ENCODE measurements at places on chromosomes 12 and 14.

DNA sequence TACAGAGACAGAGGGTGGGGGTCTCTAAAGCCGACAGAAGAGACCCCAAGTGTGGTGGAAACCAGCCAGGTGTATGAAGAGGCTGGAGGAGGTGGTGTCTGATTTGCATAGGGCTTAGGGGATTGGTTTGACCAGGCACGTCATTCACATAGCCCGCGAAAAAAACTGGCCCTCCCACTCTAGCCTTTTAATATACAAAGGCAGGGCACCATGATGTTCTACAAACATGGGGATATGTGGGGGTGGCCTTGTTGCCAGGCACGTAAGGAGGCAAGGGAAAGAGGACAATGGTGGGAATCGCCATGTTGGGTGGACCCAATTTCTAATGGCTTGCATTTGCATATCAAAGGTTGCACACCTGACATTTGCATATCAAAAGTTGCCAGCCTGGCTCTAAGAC lies 13.2 kb downstream of the LALBA start:
- ATAC-seq, result no peak

DNA sequence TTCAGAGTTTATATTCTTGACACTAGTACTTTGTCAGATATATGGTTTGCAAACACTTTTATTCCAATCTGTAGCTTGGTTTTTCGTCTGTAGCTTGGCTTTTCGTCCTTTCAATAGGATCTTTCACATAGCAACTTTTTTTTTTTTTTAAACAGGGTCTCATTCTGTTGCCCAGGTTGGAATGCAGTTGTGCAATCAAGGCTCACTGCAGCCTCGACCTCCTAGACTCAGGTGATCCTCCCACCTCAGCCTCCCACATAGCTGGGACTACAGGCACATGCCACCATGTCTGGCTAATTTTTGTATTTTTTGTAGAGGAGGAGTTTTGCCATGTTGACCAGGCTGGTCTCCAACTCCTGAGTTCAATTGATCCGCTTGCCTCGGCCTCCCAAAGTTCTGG lies 460.4 kb upstream of the SOX5 start:
- ATAC-seq, result no peak

- no peak for ATAC-seq
Measured at GRCh38 chr12:32505067-32505945, 105.9 kb downstream of the FGD4 start.

- ATAC-seq, result no peak
Measured at GRCh38 chr14:22923746-22924145, 4.8 kb upstream of the RBM23 start.

GRCh38 chr14:96118391-96118790 lies 79.2 kb downstream of the C14orf132 start:
- no peak for ATAC-seq

DNA sequence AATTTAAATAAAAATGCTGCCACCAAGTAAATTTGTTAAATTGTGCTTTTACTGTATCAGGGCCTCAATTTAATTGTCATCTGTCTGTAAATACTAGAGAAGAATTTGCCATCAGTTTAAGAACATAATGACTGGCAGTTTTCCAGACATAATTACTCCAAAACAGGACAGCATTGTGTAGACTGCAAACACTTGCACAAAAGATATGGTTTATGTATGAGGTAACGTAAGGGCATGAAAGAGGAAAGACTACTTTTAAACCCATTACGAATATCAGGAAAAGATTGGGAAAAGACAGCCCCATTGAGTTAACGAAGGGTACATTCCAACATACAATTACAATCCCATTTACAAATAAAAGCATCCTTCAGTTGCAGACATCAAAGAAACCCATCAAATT lies 59.8 kb upstream of the KRR1 start:
- no peak for ATAC-seq

GRCh38 chr12:51942501-51943000 lies 8.9 kb upstream of the ACVR1B start:
- ATAC-seq, result no peak
